Activated effector memory CD4-positive, alpha-beta T cell treated with Interleukin-2 at 50 U/mL for 16 hours (primary cell): ENCODE measurements at places on chromosomes 7 and 10.

GRCh38 chr10:25357269-25357668 lies 182.5 kb downstream of the GPR158 start:
- no peak for DNase-seq

DNA sequence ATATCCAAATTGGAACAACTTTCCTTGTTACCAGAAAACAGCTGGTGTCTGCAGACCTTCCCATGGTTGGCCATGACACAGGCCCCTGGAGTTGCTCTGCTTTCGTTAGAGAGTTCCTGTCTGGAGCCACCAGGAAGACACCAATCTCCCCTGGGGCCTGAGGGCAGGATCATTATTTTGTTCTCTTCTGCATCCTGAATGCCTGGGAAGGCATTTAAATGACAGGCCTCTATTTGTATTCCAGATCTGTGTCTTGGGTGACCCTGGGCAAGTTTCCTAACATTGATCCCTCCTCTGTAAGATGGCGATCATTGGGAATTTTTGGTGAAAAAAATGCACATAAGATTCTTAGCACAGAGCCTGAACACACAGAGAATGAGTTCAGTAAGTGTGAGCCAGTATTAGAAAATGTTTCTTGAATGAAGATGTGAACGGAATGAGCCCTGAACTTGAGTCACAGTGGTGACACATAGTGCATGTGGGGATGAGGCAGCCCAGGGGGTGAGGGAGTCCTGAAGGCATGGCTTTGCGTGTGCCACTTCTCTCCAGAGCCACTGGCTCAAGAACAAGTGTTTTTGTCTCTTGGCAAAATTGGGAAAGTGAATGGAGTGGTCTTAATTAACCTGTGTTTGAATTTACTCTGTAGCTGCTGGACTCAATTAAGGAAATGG lies 28.4 kb downstream of the BMPER start:
- no peak for DNase-seq

- DNase-seq: no peak
These were observed 631.0 kb downstream of the AUTS2 start for GRCh38 chr7:70229242-70229641.

DNA sequence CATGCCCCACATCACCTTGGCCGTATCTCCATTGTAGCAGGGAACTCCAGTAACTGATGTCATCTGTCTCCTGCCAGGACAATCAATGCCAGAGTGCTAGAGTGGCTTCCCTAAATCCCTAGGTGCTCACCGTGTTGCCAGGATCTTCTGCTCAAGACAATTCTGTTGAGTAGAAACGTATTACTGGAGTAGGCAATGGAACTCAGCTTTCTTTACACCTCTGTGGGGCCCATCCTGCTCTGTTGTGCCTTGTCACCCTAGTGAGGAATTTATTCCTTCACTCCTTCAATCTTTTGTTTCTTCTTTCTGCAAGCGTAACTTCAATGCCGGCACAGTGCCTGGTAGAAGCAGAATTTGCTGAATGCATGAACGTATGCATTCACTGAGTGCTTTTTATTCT lies 305.5 kb upstream of the ZMIZ1 start:
- no peak for DNase-seq

DNA sequence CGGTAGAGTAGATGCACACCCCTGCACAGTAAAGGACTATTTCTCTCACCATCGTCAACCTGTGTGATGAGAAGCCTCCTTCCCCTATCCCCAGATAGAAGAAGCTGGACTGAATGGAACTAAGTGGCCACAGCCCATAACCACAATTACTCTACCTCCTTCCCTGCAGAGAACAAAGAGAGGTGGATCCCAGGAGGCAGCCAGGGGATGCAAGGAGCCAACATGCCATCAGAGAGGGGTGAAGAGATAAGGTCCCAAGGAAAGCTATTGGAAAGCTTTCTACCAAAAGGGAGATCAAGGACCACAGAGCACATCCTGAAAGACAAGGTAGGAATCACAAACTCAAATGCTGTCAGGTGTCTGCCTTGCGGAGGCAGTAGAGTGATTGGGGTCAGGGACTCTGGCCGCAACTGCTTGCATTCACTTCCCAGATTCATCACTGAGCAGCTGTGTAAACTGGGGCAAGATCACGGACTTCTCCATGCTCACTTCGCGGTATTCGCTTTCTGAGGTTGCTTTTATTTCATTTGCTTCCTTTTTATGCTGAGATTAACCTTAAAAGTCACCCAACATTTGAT lies 81.6 kb upstream of the MYO3A start:
- DNase-seq: no peak

GRCh38 chr7:137661634-137662033 lies 185.1 kb downstream of the DGKI start:
- DNase-seq: no peak

DNA sequence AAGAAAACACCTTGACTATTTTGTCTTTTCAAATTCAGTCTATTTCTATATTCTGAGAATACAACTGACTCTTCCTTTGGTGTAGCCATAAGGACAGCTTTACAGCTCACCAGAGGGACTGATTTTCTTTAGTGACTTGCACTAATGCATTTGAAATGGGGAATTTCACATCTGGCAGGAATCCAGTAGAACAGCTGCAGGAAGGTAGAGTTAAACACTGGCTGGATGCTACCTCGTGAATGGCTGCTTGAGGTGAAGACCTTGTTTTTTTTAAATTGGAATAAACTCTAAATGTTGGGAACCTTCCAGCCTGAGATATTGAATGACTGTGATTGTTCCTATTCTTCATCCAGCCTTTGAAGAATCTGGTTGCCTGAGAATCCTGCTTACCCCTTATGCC lies 139.5 kb upstream of the STK17A start:
- DNase-seq: no peak

- DNase-seq: no peak
These were observed 16.9 kb downstream of the SSC4D start for GRCh38 chr7:76392531-76393115.

DNA sequence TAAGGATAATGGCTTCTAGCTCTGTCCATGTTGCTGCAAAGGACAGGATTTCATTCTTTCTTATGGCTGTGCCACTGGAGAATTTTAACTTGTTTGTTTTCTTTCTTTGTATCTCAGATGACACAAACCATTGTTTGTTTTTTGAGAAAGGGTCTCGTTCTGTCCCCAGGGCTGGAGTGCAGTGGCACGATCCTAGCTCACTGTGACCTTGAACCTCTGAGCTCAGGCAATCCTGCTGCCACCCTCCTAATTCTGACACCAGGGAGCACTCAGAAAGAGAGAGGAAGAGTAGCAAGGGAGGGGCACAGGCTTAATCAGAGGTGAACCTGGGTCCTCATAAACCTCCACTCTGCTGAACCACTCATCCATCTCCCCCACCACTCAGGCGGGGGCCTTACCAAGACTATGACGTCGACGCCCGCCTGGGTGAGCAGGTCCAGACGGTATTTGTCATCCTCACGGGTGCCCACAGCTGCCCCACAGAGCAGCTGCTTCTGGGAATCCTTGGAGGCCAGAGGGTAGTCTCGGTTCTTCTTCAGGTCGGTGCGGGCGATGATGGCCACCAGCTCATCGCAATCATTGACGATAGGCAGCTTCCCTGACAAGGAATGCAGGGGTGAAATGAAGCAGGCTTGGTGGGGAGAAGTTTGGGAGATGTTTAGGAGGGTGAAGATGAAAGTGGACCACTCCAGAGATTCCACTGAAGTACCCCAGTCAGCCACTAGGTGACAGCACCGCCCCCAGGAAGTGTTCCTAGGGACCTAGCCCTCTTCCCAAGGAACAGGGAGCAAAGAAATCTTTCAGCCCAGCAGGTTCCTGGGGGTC lies 11.6 kb downstream of the IMPDH1 start:
- DNase-seq: peak; percentile 15

- DNase-seq: no peak
These were observed 77.2 kb downstream of the HIF1AN start for GRCh38 chr10:100612601-100613595.

DNA sequence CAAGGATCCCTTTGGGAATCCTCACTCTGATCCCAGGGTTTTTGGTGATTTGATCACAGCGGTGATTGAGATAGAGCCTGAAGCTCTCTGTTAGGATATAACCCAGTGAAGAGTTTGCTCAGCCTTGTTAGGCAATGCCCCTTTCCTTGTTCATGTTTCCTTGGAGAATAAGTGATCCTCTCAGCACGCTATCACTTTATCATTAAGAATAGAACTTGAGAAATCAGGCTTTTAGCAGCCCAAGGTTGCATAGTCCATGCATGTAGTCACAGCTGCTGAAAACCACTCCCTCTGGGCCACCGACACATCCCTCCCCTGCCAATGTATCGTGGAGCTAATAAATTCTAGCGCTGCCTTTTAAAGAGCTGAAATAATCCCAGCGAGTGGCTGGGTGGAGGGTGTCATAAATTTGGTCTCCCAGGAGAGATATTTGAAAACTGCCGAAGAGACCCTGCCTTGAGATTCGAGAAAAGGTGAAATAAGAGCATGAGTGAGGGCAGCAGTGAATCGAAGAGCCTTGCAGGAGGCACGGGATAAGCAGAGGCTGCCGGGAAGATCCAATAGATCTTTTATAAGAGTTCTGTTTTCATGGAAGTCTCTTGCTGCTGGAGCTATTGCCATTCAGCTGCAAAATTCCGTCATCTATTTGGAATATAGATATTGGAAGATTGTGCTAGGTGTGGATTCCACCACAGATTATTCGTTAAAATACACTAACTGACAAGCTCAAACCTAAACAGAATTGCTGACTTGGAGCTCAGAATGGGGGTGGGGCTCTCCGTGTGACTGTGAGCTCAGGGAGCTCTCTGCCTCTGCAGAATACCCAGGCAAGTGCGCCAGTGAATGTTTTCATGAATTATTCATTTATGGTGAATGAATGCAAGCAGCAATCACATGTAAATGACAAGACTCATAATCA lies 249.8 kb downstream of the TRIL start:
- DNase-seq: no peak

DNA sequence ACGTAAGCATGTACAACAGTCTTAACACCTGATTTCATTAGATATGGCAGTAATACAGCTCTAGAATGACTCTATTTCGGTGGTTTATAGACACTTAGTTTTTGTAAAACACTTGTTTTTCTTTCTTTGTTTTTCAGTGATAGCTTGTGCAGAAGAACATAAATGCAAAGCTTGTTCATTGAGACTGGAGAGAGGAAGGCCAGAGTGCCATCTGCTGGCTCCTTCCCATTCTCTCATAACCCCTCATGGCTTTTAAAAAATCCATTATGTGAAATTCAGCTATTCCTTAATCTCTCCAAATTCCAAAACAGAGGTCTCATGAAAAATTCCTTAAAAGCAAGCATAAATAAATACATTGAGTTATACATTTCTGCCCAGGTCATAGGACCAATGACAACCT lies 76.3 kb downstream of the CACNB2 start:
- DNase-seq: no peak

DNA sequence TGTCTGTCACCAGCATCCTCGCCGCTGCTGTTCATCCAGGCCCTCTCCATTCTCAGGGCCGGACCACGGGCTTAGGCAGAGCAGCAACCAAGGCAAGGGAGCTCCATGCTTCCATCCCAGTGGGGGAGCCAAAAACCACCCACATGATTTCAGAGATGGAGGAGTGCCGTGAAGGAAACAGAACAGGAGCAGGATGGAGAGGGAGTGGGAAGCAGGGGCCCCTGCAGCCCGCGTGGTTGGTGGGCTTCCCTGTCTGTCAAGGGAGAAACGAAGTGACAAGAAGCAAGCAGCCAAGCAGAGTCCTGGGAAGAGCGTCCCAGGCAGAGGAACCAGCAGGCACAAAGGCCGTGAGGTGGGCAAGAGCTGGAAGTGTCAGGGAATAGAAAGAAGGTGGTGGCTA lies 95.7 kb downstream of the SLIT1 start:
- no peak for DNase-seq

DNA sequence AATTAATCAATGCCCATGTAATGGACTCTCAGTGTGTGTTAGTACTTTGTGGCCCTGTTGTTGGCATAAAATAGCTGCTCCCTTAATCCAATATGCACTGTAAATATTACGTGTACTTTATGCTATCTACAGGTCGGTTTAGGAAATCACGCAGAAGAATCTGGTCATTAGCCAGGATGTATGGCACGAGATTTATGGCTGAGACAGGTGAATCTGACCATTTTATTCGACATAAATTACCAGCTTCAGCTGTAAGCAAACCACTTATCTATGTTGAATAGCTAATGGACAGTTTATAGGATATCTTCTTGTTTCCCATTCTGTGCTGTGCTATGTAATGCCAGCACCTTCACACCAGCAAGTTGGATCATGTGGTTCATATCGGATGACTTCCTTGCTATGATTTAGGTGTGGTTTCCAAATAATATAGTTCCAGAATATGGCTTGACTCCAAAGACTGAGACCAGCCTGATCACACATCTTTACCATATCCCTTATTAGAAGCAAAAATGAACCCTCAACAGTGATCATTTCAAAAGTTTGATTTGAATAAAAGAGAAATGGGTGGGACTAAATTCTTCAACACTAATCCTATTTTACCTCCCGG lies 301.4 kb downstream of the AHR start:
- DNase-seq: no peak

DNA sequence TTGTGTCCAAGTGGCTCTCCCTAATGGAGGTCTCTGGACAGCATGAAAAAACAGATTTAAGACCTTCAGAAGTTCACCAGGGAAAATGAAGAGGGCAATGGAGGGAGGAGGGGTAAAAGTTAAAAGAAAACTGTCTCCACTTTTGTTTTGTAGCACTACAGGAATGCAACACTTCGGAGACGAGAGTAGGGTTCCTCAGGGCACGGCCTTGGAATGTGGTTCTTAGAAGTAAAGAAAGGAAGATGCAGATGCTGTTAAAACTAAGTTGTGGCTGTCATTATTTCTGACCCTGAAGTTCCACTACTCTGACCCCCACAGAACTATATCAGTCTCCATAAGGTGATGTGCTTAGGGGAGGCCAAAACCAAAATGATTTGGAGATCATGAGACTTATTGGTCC lies 335.1 kb downstream of the XPNPEP1 start:
- DNase-seq: no peak

GRCh38 chr7:122902751-122903495 lies 16.7 kb upstream of the CADPS2 start:
- no peak for DNase-seq

DNA sequence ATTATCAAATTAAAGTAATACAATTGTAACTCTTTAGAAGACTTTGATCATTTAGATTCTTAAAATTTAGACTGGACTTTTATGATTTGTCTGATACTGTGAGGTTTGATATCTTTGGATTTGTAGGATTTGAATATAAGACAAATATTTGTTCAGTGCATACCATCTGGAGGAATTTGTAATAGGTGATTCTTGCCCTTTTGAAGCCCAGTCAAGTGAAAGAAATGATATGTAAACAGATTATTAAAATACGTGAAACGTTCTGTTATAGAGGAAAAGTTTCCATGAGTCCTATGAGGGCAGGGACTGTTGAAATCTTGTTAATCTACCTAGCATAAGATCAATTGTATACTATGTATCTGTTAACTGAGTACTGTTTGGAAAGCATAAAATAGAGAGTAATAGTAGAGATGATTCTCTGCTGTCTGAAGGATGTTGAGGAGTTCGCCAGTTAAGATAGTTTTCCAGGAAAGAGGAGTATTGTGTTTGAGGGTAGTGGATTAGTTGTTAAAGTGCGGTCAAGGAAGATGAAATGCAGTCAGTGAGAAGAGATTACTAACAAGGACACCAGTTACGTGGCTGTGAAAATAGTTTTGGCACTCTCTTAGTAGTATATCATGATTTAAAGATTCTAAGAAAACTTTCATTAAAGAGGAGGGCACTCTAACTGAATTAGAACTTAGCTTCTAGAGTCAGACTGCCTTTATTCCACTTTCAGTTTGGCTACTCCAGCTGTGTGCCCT lies 14.4 kb downstream of the PDCD4 start:
- no peak for DNase-seq
